RPMI7951 (cell line): ENCODE measurements at places on chromosomes 16 and 17. TPM values are rescaled to one million over a fixed set of nuclear protein-coding genes. Genes with fewer than 3 reads are reported as not detected.

DNA sequence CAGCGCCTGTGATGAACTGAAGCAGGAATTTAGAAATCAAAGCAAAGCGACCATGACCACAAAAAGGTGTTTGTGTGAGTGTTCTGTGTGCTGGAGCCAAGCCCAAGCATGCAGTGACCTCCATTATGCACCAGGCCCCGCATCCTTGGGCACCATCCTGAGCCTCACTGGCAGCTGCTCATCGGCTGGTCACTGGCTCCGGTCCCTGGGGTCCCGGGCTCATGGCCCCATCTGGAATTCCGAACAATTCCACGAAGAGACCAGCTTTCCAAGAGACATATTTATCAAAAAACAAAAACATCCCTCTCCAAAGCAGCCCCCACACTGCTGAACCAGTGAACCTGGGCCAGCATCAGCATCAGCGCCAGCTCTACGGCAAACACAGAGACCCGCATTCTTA is 15.2 kb upstream of the ZNF469 start:
- no peak for DNase-seq

- peak; percentile 7 for DNase-seq
These were observed 382.0 kb downstream of the GRIN2A start for GRCh38 chr16:9800186-9800738.

The NPIPB8 gene
- total RNA-seq, result not detected in 2 replicates

DNA sequence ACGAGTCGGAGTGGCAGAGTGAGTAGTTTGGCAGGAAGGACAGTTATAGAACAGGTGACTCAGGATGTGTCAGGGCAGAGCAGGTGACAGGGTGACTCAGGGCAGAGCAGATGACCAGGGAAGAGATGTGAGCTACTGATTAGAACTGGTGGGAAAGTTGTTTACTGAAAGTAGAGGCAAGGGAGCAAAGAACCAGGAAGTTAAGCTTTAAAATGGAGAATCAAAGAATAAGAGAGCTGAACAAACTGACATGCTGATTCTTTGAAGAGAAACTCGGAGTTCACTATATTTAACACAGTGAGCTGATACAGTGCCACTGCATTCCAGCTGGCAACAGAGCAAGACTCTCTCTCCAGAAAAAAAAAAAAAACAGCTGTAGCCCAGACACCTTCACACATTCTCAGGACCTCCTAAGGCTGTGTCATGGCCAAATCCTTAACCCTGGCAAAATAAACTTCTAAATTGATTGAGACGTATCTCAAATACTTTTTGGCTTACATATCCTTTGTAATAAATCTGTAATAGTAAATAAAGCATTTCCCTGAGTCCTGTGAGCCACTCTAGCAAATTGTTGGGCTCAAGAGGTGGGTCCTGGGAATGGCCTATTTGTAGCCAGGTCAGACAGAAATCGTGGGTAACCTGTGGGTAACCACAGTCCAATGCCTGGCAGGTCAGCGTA is 12.3 kb upstream of the UBE2I start:
- peak; percentile 59 for DNase-seq

The EEF2K gene
- total RNA-seq, result 15.7 and 17.7 TPM in 2 replicates

DNA sequence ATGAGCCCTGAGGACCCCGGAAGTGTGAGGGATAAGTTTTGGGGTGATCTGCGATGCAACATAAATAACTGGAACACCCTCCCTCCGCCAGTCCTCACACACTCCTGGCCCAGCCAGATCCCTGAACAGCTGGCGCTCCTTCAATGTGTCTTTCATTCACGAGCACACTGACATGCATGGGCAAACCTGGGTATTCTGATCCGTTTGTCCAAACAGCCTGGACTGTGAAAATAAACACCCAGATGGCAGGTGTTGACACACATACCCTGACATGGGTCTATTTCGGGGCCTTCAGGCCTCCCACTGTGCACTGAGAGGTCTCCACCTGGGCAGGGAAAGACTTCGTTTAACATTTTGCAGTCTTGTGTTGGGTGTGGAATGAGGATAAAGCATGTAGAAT is 3.0 kb upstream of the CPNE2 start:
- no peak for DNase-seq

DNA sequence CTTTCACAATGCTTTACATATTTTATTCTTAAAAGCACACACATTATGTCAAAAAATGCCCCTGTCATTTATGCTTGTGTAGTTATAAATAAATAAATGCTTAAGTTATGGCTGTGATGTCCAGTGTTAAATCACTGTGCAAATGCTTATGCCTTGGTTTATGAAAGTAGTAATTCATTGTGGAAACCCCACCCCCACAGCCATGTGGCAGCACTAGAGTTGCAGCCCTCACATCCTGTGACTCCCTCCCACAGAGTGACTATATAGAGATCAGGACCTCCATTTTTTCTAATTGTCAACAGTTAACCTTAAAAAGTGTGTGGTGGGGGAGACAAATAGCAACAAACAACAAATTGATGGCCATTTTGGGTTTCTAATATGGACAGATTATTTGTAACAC is 2.4 kb downstream of the SKAP1 start:
- peak; percentile 25 for DNase-seq

The CTRB1 gene
- total RNA-seq, result not detected in 2 replicates

DNA sequence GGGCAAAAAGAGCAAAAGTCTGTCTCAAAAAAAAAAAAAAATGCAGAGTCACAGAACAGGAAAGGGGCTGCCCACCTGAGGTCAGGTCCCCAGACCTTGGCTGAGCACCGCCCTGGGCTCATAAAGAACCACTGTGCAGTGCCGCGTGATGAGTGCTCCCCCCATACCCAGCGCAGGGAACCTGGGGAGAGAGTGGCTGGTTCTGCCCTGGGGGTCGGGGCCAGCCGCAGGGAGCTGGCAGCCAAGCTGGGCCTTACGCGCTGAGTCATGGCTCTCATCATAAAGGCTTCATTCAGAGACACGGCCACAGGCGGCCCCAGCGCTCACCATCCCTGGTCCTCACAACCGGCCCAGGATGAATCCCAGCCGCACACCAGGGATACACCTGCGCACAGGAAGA is 80.7 kb downstream of the RAB11FIP4 start:
- peak; percentile 51 for DNase-seq

The RRAD gene
- 3.4 and 5.1 TPM in 2 replicates for total RNA-seq
